ENCODE measurements at places on chromosomes 5 and 9.

DNA sequence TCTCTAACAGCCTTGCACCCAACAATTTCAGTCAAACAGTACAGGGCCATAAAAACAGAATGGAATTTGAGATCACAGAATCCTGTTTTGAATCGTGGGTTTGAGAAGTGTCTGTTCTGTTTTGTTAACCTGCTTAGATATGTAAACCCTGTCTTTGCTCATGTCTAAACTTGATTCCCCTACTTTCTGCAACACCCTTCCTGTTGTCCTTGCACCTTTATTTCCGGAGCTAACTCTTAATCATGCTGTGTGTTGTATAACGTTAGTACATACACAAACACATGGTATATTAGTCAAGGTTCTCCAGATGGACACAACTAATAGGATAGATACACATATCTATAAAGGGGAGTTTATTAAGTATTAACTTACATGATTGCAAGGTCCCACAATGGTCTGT, 2229.2 kb upstream of the C9orf72 start:
- DNase-seq = no peak

DNA sequence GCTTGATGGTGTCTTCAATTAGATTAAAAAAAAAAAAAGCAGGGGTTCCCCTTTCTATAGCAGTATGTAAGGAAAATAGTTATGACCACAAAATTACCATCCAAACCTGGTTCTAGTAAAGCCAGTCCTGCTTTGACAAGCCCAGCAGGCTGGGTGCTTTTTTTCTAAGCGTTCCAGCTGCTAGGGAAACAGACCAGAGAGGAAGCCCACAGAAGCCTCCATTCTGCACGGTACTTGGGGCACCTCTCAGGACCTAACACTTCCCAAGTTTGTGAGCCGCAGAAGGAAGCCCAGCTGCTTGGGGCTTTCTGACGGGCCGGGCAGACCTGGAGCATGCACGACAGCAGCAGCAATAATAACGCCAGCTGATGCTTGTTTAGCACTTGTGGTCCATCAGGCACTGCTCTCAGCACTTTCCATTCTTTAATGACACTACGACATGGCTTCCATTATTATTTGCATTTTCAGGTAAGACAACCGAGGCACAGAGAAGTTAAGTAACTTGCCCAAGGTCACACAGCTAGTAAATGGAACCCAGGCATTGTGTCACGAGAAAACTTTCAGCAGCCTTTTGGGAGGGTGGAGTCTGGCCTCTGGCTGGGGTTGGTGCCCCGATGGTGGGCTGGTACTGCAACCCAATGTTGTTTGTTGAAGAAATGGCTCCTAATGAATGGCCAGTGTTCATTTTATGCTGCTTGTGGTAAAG, 15.4 kb downstream of the LMX1B start:
- no peak for DNase-seq

- no peak for DNase-seq
Observed at GRCh38 chr9:18427691-18428090, 46.3 kb upstream of the ADAMTSL1 start.

DNA sequence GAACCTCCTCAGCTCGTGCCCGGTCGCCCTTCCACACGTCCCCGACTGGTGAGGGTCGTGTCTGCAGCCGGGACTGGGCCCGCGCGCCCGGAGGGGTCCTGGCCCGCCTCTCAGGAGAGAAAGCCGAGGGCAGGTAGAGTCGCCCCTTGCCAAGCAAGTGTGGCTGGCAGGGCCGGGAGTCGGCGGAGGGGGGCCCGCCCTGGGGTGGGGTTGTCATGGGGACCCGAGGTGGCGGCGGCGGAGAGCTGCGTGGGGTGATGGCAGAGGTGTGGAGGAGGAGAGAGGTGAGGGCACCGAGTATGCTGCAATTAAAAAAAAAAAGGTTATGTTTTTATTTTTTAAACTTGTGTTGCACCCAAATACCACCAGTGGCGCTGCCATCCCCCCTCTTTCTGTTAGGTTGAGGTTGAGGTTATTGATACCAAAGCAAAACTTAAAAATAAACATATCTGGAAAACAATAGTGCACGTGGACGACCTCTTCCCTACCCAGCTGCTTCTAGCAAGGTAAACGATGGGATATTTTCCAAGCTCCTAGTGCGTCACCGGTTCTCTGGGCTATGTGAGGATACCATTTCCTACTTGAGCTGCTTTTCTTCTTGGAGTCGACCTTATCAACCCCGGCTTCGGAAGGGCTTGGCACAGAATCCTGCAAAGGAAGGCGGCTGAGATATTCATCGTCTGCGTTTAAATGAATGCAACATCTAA, 660 bp downstream of the SCAMP1 start:
- peak; percentile 36 for DNase-seq

- DNase-seq = no peak
Observed at GRCh38 chr9:90999425-91000397, 198.1 kb downstream of the SYK start.

GRCh38 chr9:20343325-20343724, 279.0 kb downstream of the MLLT3 start:
- no peak for DNase-seq

DNA sequence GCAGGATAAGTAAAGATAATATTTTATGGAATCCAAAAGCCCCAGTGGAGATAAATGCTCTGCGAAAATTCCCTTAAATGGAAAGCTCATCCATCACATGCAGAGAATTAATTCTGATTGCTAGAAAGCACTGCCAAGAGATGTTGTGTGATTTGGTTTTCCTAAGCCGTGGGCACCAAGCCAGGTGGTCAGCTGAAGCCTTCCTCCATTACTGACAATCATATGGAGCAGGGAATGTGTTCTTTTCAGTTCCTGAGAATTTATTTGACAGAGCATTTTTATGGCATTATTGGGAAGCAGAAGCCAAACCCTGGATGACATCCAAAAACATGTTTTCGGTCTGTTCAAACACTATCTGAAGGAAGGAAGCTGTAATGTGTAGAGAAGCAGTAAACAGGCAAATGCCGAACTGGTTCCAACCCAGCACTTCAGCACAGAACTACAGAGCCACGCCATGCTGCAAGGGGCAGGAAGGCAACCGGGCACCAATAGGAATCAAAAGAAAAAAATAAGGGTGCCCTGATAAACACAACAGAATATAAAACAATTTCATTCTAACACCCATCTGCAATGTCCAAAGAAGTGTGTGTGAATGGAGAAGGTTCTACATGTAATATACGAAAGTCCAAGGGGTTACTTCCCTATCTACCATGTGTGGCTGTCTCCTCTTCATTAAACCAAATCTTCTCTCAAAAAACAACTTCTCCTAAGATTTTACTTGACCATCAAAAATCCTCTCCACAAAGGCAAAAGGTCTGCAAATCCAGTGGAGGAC, 12.3 kb downstream of the ARSB start:
- no peak for DNase-seq
